ENCODE measurements at places on chromosomes 12 and 14.

DNA sequence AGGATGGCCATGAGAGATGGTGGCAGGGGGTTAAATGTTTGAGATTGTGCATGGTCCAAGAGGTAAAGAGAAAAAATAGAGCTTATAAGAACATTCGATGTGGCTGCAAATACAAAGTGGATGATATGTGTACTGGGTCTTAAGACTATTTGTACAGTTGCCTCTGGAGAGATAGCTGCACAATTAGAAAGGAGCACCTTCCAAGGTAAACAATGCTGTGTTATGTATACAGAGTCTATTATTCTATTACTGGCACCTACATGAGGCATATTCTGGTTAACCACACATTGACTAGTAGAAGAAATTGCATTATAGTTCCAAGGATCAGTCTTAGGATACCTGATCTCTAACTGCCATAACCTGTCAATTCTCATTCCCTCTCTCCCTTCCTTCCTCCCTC, 238.0 kb upstream of the FOXN3 start:
- no peak for DNase-seq

DNA sequence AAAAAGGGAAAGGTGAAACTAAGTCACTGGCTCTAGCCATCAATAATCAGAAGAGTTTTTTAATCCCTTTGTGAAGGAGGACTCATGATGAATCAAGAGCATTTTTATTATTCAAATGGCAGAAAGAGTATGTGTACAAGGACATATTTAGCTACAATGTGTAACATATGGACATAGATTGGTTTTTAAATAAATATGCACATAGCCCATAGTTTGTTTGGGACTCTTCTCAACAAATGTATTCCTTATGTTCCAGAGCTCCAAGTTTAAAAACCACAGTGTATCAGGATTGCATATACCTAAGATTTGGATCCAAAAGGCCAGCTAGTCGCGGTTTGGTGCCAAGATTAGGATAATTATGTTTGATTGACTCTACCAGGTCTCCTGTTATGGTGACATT, 104.2 kb downstream of the C12orf50 start:
- DNase-seq: no peak

DNA sequence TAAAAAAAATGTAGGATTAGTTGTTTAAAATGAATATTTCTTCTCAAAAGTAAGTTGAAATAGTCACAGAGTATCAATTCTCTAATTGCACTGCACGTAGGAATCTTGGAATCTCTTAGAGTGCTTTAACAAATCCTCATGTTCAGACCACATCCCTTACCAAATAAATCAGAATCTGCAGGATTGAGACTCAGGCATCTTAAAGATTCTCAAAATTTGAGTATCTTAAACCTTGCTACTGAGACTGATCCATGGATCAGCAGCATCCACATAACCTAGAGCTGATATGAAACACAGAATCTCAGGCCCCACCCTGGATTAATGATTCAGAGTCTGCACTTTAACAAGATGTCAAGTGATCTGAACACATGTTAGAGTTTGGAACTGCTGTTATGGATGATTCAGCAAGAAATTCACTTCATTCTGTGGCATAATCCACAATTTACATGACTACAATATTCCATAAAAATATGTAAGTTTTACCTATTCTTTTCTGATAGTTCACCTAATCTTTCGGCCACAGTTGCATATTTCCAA, 58.7 kb downstream of the ADAMTS20 start:
- DNase-seq: no peak

GRCh38 chr14:20630340-20631022, 11.0 kb downstream of the OR6S1 start:
- no peak for DNase-seq

DNA sequence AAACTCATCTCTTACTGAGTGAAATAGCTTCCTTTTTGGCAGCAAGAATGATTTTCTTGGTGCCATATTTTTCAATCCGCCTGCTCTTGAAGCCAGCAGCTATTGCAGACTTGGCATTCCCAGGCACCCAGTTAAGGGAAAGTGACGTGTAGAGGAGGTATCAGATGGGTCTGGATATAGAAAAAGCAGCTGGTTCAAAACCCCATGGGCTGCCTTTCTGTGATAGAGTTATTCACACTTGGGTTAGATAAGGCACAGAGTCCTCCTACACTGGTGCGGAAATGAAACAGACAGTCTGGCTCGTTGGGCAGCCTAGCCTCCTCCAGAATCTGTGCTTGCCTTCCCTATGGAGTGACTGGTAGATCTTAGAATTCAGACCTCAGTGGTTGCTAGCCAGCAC, 62.2 kb downstream of the PTPN11 start:
- no peak for DNase-seq

DNA sequence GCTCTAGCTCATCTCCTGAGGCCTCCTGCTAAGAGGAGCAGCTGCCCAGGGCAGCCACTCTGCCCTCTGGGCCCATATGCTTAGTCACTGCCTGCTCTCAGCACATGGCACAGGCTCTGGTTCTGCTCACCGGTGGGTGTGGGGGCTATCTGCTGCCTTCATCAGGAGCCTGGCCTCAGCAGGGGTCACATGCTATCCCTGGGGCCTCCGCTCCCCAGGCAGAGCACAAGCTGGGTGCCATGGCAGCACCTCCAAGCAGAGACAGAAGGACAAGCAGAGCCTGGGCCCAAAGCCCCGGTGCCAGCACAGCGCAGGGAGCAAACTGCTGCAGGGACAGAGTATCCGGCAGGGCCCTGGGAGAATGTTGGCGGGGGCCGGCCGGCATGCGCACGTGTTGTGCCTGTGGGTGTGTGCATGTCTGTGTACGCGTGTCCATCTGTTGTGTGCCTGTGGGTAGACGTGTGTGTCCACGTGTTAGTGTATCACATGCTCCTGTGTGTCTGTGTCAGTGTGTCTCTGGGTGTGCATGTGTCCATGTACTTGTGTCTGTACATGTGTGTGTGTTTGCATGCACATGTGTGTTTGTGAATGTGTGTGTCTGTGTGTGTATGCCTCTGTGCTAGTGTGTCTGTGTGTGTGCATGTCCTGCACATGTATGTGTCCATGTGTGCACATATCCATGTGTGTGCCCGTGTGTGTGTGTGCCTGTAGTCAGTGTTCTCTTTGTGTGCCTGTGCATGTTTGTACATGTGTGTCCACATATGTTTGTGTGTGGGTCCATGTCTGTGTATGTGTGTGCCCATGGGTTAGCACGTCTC, 326.9 kb downstream of the TMEM121 start:
- DNase-seq: no peak

- DNase-seq: no peak
Observed at GRCh38 chr14:20413744-20414082, 412 bp upstream of the TEP1 start.

DNA sequence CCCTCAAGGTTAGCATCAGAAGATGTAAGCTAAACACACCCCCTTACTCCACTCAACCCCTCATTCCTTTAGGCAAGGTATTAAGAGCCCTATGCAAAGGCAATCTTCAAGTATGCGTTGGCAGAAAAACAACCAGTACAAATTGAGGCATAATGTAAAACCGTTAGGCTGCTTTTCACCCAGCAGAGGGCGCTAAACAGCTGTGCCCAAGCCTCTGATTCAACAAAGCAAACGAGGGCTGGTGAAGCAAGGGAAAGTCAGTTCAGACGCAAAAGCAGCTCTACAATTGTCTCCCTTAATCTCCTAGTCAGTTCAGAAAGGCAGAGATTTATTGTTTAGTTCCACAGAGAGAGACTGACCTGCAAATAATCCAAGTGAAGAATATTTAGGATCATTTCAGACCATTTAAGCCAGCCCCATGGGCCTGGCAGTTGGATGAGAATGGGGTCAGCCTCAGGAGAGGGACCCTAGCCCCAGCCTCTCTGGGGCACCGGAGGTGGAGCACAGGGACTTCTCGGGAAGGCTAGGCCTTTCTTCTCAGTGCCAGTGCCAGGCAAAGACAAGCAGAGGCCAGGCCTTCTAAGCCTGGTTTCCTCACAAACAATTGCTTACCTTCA, 23.5 kb downstream of the DCAF5 start:
- DNase-seq: peak; percentile 73

DNA sequence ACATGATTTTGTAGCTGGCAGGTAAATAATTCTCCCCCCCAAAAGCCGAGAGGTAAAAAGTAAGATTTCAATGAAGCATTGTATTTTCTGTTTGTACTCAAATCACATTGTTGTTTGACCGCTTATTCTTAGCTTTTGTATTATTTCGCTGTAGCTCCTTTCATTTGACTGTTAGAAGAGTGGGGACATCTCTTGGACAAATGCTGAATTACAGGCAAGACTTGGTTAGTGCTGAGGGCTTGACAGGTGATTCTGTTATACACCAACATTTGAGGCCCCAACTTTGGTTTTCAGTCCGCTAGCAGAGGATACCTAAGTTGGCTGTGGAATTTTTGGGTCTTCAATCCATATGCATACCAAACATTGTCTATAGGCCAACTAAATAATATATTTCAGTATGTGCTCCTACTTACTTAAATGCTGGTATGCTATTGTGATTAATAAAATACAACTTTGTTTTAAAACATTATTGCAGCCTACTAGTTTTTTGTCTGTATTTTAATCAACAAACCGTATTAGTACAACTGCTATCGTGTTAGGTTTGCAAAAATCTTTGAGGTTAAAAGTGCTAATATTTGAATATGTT, 102.2 kb downstream of the ERC1 start:
- DNase-seq: no peak

GRCh38 chr14:105039458-105040205, 18.7 kb upstream of the CDCA4 start:
- no peak for DNase-seq

GRCh38 chr12:47408171-47408871, 297.5 kb downstream of the RPAP3 start:
- DNase-seq: no peak

DNA sequence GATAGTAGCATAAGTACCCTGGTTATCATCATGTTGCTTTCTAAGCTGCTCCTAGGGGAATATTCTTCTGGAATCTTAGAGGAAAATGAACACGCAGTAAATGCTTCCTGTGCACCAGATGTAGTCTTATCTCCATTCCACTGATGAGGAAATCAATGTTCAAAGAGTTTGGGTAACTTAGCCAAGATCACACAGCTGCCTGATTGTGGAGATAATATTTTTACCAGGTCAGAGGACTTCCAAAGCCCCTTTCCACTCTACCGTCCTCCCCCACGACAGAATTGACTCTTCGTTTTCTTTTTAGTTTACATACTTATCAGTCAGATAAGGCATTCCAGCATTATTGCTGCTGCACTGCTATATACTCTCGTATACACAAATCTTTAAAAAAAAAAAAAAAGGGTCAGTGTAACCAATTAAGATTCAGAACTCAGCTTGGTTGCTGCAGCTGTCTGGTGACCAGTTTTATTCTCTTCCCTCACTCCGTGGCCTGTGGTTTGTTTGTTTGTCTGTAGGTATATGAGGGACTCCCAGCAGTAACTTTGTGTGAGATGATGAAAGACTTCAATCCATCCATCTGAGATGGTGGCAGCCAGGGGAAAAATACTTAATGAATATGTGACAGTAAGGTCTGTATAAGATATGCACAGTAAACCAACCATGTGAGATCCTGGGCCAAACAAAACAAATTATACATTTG, 110.5 kb downstream of the TGFB3 start:
- no peak for DNase-seq

GRCh38 chr14:91501951-91502930, 7.9 kb downstream of the PPP4R3A start:
- DNase-seq: no peak

GRCh38 chr12:115763982-115764621, 513.4 kb downstream of the MED13L start:
- no peak for DNase-seq

GRCh38 chr12:127496255-127496654, 770.7 kb upstream of the TMEM132C start:
- DNase-seq: no peak

DNA sequence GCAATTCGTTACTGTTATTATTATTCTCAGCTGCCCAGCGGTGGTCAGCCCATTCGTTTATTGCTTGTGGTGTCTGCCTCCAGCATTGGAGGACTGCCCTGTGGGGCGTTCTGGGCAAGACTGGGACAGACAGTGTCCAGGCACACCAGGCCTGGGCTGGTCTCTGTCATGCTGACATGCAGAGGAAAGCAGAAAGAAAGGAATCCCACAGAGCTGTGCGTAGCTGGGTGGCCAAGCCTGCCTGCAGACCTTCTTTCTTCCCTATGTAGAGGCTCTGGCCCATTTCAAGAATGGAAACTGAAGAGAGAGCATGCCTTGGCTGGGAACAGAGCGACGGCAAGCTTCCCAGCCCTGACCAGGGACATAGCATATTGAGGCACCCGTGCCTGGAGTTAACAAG, 525.3 kb upstream of the TBX3 start:
- DNase-seq: no peak

- no peak for DNase-seq
Observed at GRCh38 chr12:109387425-109388166, 39.9 kb downstream of the MYO1H start.

GRCh38 chr14:91415794-91416743, 1.6 kb downstream of the CCDC88C start:
- DNase-seq: no peak

DNA sequence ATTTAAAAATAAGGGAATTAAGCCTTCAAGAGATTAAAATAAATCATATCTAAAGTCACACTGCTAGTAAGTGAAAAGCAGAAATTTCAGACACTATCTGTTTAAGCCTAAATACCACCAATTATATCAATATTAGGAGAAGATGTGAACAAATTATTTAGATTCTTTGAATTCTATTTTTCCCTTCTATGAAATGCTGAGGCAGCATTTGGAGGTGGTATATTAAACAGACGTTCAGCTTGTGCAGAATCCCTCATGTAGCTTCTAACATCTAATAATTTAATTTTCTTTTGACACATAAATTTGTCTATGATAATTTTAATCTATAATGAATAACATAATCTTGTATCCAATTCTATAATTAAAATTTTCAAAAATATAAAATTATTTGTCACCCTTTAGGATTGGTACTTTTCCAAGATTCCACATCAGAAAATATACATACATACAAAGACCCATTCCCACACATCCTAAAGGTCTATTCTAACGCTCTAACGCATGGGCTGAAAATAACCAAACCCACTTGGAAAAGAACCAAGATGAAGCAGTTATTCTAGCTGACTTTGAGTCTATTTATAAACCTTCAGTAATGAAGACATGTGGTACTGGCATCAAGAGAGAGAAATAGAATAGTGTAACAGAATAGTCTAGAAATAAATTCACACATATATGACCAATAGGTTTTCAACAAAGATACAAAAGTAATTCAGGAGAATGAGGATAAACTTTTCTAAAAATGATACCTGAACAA, 751.8 kb downstream of the GALC start:
- DNase-seq: no peak

- DNase-seq: no peak
Observed at GRCh38 chr12:39685854-39686657, 66.5 kb upstream of the ABCD2 start.
